ENCODE measurements at places on chromosomes 6 and 20. TPM values are rescaled to one million over a fixed set of nuclear protein-coding genes. Genes with fewer than 3 reads are reported as not detected.

PKHD1 gene
- not detected for total RNA-seq

IL17F gene
- not detected for total RNA-seq

SDC4 gene
- total RNA-seq = 235 TPM

CLDN20 gene
- total RNA-seq = 0.14 TPM

All from airway epithelial cell (primary cell).